CD4-positive, CD25-positive, alpha-beta regulatory T cell (primary cell): ENCODE measurements at places on chromosomes 1 and 21.

DNA sequence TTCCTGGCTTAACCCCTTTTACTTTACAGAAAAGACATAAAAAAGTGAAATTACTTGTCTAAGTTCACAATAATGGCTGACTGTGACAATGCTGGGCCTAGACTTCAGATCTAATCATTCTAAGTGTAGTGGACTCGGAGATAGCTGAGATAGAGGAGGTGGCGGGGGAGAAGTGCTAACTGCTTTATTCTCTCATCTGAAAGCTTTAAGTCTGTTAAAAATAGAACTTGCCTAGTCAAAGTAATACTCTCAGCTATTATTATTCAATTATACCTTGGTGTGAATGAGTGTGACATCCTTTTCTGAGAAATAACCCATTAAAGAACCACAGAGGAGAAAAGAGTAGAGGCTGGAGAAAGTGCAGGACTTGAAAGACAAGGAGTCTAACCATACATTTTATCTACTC is 96.1 kb upstream of the OLIG2 start:
- DNase-seq: no peak

- no peak for DNase-seq
Observed at GRCh38 chr1:22826604-22827580, 116.3 kb downstream of the EPHB2 start.

- DNase-seq: no peak
Observed at GRCh38 chr1:66478116-66478515, 55.8 kb upstream of the SGIP1 start.

DNA sequence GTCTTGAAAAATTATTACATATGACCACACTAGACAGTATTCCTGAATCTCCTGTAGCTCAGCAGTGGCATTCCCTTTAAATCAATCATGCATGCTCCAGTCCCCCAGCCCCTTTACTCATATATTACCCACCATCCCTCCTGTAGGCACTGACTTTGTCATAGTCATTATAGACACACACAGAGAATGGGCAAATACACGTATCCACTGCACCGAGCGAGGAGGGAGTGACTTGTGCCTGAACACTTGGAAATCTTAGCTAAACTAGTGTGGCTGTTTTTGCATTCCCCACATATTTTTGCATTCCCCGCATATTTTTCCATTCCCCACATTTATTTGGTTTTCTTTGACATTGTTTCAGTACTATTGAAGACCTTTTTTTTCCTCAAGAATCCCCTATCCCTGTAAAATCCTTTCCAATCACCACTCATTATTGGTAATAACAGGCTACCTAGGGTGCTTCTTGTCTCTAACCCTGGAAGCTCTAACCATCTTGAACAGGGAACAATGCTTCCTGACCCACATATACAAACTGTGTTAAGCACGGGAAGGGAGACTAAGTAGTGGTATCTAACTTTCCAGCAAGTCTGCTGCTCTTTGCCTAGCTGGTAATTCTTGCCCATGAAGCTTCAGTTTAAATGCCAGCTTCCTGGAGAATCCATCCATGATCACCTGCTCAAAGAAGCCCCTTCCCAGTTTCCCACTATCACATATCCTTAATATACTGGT is 534.4 kb upstream of the CAMK1G start:
- DNase-seq: no peak

DNA sequence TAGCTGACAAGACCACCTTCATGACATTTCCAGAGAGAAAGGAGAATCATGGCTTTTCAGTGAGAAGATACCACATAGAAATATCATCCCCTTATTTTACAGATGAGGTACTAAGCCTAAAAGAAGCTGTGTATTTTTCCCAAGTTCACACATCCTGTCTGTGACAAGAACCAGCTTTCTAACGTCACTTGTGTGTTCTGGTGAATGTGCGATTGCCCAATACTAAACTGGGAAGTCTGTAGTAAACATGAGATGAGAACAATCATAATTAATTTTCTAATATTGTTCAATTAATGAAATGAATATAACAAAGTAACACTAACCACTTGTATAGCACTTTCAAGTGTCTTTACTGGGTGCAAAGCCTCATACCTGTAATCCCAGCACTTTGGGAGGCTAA is 46.0 kb downstream of the PTGER3 start:
- no peak for DNase-seq

GRCh38 chr1:36183309-36183856 is 27.4 kb downstream of the MAP7D1 start:
- DNase-seq: no peak

- no peak for DNase-seq
Observed at GRCh38 chr1:233879841-233880240, 24.6 kb upstream of the SLC35F3 start.

DNA sequence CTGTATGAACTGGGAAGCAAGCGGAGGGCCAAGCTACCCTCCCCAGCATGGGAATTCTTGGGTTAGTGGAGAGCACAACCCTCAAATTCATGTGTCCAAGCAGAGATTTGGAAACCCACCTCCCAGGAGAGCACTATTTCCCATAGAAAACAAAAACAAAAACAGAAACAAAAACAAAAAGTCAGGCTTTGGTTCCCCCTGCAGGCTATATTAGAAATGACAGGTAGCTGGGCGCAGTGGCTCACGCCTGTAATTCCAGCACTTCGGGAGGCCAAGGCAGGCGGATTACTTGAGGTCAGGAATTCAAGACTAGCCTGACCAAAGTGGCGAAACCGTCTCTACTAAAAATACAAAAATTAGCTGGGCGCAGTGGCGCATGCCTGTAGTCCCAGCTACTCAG is 10.8 kb downstream of the MINDY1 start:
- no peak for DNase-seq

- DNase-seq: no peak
Observed at GRCh38 chr1:215508311-215508710, 58.8 kb upstream of the KCTD3 start.

- DNase-seq: no peak
Observed at GRCh38 chr21:43343095-43343991, 83.6 kb downstream of the SIK1 start.

DNA sequence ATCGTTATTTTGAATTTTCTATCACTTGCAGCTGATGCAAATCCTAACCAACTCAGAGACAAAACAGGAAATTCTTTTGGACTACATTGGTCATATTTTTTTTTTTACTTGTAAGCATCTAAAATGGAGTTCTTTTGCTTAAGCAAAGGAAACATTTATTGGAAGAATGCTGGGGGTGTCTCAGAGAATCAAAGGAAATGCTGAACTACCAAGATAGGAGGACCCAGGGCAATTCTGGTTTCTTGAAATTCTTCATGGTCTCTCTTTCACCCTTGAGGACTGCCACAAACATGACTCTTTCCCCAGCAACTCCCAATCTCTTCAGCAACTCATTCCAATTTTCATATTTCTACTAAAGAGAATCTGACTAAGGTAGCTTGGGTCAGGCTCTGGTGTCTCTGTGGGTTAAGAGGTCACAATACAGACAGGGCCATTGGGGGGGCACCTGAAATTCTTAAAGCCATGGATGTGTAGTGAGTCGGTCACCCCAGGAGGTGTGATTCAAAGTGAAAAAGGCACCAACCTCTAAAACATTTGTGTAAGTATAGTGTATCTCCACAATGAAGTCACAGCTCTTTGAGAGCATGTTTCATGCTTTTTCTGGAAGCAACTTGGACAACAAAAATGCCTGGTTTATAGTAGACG is 171.1 kb upstream of the FGGY start:
- no peak for DNase-seq
